ENCODE measurements at places on chromosomes 6 and 20.

- no peak for DNase-seq
These were observed 49.2 kb upstream of the GATA5 start for GRCh38 chr20:62525014-62525413.

GRCh38 chr20:10466325-10466724 lies 31.2 kb downstream of the SLX4IP start:
- no peak for DNase-seq

- no peak for DNase-seq
These were observed 2.3 kb downstream of the SIRPA start for GRCh38 chr20:1897541-1897940.

DNA sequence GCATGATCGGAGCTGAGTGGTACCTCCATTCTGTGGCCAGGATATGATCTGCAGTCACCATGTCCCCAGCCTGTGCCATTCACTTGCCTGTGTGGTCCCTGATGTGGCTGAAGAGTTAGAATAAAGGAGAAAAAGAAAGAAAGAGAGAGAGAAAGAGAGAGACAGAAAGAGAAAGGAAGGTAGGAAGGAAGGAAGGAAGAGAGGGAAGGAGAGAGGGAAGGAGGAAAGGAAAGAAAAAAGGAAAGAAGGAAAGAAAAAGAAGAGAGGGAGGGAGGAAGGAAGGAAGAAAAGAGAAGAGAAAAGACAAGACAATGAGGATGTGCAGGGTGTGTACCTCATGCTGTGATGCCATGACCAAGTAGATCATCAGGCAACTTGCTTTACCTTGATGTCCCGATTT lies 22.1 kb downstream of the ARMC2 start:
- no peak for DNase-seq

Data from stimulated activated CD8-positive, alpha-beta memory T cell treated with anti-CD3 and anti-CD28 coated beads, Interleukin-2, amount 100 ng/mL, for 1 hour (primary cell).